Stimulated activated CD4-positive, alpha-beta T cell treated with anti-CD3 and anti-CD28 coated beads, Interleukin-1b, Interleukin-23, amount 100 ng/mL, for 1 hour (primary cell): ENCODE measurements at places on chromosomes 11 and 22.

- DNase-seq = no peak
These were observed 310.1 kb upstream of the SORL1-AS1 start for GRCh38 chr11:121762820-121763219.

DNA sequence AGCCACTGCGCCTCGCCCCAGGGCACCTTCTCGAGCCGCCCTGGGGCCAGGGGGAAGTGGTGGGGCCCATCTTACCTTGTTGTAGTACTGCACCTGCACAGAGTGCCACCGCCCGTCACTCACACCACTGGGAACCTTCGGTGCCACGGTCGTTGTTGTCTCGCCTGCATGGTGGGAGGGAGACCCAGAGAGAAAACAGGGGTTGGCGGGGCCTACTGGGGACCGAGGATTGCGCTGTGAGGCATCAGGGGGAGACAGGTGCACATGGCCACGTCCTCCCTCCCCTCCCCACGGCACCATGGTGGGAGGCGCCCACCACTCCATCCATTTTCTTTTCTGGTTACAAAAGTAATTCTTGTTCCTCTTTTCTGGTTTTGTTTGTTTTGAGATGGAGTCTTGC lies 97.8 kb downstream of the TRMU start:
- DNase-seq = no peak

DNA sequence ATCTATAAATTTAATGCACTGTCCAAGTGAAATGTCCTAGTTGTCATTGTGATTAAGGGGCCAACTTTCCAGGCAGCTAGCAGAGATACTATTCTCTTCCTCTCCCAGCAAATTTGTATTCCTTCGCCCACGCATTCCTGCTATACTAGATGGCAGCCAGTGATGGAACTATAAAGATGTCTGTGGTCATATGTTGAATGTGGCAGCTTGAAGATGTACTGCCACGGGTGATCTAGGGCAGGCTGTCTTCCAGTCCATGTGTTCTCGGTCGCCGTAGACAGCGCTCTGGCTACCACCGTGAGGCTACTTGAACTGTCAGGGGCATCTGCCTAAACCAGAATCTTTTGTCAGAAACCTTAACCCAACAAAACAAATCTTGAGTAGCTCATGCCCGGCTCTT lies 8.3 kb upstream of the SIDT2 start:
- DNase-seq = no peak

DNA sequence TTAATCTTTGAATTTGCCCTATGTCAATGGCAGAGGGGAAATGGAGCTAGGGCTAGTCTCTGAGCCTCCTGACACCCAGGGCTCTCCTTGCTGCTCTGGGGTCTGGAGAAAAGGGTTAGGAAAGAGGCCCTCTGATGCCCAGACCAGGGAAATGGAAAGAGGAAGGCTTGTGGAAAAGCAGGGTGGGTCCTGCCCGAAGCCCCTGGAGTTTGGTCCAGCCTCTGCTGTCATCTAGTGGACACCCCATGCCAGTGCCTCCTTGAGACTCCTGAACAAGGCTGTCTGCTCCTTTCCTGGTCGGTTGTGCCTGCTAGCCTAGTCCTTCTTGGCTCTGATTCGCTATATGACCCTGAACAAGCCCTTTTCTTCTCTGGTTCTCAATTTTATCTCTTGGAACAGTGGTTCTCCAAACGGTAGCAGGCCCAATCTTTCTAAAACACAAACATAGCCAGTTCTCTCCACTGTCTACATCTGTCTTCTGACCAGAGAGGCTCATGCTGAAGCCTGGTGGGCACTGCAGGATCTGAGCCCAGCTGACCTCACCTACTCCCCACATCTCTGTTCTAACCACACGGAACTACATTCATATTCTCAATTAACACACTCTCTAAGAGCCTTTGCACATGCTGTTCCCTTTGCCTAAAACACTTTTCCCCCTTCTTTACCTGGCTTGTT lies 8.8 kb upstream of the PLA2G3 start:
- DNase-seq = no peak

GRCh38 chr11:133409799-133410198 lies 122.5 kb downstream of the OPCML start:
- DNase-seq = no peak

DNA sequence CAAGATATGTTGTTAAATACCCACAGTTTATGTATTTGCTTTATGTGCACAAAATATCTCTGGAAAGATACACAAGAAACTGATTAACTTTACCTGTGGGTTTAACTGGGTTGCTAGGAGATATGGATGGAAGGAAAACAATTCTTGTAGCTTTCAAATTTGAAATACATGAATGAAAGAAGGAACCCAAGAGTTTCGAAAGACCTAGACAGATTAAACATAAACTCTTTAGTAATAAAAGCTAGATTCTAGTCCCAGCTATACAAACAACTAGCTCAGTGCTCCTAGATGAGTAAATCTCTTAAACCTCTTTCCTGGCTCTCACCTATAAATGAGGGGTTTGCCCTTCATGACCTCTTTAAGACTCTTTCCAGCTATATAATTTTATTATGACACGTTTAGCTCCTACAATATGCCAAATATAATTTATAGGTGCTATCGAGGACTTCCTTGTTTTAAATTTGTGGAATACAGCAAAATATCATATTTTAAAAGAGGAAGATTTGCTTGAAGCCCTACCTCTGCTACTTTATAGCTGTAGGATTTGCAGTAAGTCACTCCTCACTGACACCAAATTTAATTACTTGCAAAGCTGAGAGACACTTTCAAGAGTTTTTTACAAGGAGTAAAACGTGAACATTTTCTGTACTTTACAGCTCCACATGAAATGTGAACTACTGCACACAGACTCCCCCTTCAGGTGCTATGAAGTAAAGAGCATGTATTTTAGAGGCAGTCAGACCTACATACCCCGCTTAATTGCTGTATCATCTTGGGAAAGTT lies 50.7 kb downstream of the RRAS2 start:
- no peak for DNase-seq

DNA sequence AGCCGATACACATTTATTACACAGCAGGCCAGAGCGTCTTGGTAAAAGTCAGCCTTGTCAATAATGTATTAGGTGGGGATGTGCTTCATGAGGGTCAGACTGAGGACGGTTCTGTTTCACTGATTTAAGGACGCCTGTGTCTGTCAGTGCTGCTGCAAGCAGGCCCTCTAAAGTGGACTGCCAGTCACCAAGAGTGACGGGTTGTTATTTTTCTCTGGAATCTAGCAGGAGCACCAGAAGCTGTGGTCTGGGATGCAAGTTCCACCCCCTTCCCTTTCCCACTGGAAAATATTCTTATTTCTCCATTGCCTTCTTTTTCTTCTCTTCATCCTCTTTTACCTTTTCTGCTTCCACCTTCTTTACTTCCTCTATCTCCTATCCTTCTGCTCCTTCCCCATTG lies 191.2 kb upstream of the NCAM1 start:
- no peak for DNase-seq

DNA sequence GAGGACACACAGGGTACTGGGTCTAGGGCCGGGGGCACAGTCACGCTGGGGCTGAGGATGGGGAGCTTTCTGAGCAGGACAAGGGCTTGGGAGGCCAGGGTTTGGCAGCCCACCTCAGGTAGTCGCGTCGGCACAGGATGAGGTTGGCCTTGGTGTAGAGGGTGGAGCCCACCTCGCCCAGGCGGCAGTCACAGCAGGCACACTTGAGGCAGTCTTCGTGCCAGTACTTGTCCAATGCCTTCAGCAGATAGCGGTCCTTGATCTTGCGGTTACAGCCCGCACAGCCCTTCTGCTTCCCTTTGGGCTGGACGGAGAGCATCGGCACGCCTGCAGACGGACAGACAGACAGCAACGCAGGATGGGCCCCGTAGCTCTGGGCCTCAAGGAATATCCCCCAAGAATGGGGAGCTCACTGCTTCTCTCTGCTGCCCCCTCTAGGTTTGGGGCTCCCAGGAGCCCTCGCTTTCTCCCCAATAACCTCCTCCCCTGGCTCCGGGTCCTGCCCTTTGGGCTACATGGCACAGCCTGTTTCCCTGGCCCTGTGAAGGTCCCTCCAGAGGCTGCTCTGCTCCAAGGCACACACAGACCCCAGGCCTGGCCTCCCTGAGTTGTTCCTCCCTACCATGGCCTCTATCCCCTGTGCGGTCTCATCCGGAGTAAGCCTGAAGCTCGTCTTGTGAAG lies 33.4 kb downstream of the LMO1 start:
- DNase-seq = no peak

DNA sequence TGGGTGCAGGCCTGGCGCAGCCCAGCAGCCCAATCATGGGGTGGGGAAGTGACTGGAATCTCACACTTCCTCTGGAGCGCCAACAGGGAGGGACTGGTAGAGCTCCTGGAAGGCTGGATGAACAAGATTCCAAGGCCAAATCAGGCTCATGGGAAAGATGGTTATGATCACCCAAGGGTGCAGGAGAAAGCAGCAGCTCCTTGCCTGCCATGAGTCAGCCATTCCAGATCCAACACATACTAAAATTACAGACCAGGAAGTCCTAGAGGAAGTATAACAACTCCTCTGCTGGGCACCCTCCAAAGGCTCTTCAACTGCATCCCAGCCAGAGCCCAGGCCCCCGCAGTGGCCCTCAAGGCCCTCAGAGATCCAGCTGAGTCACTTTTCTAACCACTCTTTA lies 427.3 kb downstream of the TENM4 start:
- no peak for DNase-seq
